Glutamatergic neuron (in vitro differentiated cells): ENCODE measurements at places on chromosomes 6 and 20. TPM values are rescaled to one million over a fixed set of nuclear protein-coding genes. Genes with fewer than 3 reads are reported as not detected.

DNA sequence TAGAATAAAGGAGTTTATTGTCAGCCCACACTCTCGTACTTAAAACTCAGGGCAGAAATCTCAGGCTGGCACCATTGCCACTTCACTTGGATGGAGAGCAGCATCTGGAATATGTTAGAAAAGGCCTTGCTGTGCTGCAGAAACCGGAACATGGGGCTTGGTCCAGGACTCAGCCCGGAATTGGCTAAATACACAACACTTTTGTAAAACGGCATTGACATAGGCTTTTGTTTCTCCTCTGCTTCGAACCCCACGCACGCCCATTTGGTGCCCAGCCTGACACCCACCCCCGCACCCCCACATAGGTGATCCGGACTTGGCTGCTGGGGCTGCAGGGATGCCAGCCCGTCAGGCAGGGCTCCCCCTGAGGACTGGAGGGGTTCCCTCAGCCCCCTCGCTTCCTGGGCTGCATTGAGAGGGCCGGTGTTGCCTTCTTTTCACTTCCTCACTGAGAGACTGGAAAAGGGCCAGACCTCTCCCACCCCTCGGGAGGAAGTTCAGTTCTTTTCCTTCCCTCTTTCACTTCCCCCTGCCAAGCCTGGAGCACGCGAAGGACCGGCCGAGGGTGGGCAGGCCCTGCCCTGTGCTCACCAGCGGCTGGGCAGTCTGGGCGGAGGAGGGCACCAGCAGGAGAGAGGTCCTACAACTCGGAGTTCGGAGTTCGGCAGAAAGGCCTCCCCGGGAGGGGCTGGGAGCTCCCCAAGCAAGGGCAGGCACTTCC is 17.9 kb upstream of the CST3 start:
- DNase-seq, result no peak

Gene OPN5
- total RNA-seq, result not detected

DNA sequence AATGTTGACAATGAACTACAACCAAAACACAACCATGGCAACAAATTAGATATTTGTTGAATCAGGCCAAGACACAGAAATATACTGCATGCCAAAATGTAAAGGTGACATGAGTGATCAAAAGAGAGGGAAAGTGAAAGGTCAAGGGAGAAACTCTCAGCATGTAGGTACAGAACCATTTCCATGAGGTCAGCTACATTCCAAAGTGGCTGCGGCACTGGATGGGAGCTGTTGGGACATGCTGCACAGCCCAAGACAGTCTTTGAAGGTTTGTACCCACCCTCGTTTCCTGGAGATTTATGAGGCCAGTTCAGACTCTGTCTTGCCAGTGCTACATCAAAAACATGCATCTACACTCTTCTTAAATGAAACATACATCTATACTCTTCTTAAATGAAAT is 579.9 kb downstream of the BMP2 start:
- DNase-seq, result no peak

GRCh38 chr6:138528956-138529355 is 29.7 kb upstream of the NHSL1 start:
- DNase-seq, result no peak

GRCh38 chr20:12207875-12208274 is 290.2 kb downstream of the BTBD3 start:
- DNase-seq, result peak; percentile 33
